Stimulated activated CD4-positive, alpha-beta T cell treated with anti-CD3 and anti-CD28 coated beads, Interleukin-1b, Interleukin-23, amount 100 ng/mL, for 24 hours (primary cell): ENCODE measurements at places on chromosomes 5 and 9.

- DNase-seq: no peak
These were observed 49.2 kb downstream of the ROR2 start for GRCh38 chr9:91900797-91901177.

GRCh38 chr5:58486290-58486689 lies 4.9 kb upstream of the GAPT start:
- no peak for DNase-seq

DNA sequence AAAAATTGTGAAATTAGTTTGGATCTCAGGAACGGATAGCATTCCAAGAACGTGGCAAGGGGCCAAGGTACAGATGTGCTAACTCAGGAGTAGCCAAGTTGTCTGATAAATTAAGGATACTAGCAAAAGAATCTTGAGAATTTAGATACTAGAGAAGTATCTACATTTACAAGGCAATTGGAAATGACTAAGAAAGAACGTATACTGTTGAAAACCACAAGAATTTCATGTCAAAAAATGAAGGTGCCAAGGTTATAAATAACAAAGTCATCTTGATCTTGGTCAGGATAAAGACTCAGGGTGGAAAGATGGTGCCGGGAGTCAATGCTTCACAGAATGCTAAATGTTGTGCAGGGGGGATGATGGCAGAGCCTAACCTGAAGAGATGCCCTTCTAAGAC lies 19.2 kb downstream of the CAPSL start:
- DNase-seq: no peak

- no peak for DNase-seq
These were observed 22.1 kb downstream of the LRRC19 start for GRCh38 chr9:26983340-26983739.

DNA sequence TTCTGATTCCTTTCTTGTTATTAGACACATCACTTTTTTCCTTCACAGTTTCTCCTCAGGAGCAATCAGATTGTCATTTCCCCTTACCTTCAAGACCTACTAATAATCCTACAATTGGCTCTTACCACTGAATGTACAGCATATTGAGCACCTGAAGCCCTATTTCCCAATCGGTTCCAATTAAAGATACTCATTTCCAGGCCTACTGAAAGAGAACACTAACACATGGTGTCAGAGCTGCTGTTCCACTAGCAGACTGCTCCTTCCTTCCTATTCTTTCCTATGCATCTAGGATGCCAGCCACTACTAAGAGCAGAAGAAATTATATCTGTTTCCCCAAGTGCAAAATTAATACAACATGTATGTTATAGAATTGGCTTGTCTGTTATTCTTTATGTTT lies 34.6 kb downstream of the SKIC3 start:
- no peak for DNase-seq

DNA sequence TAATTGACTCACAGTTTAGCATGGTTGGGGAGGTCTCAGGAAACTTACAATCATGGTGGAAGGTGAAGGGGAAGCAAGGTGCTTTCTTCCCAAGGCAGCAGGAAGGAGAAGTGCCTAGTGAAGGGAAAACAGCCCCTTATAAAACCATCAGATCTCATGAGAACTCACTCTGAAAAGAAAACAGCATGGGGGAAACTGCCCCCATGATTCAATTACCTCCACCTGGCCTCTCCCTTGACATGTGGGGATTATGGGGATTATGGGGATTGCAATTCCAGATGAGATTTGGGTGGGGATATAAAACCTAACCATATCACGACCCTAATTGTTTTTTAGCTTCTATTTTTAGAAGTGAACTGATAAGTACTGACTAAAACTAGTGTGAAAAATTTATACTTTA lies 1377.5 kb upstream of the DMAC1 start:
- no peak for DNase-seq

DNA sequence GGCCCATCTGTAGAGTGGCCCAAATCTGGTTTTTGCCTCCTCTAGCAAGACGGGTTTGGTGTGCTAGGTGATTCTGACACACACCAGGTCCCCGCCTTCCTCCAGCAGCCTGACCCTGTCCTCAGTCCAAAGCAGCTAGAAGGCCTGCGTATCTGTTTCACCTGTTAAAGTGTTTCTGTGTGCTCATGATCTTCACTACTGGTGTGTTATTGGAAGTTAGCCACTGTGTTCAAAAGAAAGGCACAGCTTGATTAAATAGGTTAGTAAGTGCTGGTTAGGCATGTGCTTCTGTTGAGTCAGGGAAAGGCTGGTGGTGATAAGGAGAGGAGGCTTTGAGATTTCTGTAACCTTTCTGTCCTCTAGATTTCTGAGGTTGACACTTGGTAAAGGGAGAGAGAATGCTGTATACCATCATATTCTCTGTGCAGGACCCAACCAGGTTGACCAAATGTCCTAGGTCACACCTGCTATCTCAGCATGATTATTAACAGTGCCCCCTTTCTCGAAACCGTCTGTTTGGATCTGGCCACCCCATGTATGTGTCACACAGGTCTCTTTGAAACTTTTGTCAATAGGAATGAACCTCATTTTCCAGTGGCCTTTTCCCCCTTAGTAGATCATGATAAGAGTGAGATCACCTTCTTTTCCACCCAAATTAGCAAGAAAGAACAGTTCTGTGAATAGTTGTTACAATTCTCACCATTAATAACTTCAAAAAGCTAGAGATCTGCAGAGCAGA lies 58.8 kb downstream of the ARHGAP26 start:
- DNase-seq: no peak

- DNase-seq: no peak
These were observed 61.1 kb downstream of the FRMD3 start for GRCh38 chr9:83477120-83477519.

GRCh38 chr5:40521108-40521785 lies 158.5 kb upstream of the PTGER4 start:
- no peak for DNase-seq

DNA sequence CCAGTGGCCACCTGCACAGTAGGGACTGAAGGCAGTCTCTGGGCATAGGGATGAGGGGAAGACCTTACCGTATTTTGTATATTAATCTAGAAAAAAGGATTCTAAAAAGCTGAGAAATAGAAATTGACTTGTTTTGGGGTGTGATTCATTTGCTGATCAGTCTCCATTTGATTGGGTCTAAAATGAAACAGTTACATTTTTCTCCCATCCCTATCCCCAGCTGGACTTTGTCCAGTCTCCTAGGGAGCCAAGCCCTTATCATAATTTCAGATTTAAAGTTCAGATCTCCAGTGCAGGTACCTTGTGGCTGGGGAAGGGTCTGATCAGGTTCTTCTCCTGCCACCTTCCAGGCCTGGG lies 240.8 kb downstream of the FANCC start:
- no peak for DNase-seq

DNA sequence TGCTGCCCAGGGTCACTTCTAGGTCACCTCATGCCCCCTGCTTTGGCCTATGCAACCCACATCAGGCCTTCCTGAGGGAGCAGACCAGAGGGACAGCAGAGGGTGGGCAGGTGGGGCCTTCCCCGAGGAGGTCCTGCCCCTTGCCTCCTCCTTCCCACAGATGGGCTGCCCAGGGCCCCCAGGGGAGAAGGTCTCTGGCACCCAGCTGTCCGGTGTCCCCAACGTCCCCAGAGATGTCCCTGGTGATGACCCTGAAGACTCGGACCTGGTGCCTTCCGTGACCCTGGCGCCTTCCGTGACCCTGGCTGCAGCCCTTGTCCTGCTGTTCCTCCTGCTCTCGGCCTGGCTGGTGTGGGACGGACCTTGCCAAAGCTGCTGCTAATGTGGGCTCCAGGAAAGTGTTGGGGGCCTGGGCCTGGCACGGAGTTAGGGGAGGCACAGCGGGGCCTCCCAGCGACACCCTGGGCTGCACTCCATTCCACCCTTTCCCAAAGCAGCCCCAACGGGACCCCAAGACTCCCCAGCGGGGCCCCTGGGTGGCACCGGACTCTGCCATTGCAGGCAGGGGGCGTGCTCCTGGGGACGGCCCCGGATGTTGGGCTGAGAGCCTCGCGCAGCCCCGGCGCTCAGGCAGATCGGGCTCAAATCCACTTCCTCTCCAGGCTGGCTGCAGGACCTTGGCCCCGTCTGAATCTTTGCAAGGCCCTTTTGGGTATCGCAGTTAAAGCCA lies 6.8 kb upstream of the SLC2A6 start:
- no peak for DNase-seq

DNA sequence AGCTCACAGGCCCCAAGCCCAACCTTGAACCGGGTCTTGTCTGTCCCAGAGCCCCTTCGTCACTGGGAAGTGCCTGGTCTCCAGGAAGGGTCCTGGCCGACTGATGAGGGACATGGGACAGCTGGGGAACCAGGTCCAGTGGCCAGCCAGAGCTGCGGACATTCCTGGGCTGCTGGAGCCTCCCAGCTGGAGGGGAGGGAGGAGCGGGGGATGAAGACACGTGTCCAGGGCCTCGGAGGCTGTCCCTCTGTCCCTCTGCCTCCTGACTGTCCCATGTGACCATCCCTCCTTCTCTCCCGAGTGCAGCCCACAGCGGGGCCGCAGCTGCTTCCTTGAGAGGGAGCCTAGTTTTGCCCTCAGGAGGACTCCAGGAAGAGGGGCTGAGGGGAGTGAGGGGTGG lies 41.7 kb upstream of the UBAC1 start:
- DNase-seq: no peak

- no peak for DNase-seq
These were observed 648.0 kb downstream of the BRINP1 start for GRCh38 chr9:118721276-118721675.

DNA sequence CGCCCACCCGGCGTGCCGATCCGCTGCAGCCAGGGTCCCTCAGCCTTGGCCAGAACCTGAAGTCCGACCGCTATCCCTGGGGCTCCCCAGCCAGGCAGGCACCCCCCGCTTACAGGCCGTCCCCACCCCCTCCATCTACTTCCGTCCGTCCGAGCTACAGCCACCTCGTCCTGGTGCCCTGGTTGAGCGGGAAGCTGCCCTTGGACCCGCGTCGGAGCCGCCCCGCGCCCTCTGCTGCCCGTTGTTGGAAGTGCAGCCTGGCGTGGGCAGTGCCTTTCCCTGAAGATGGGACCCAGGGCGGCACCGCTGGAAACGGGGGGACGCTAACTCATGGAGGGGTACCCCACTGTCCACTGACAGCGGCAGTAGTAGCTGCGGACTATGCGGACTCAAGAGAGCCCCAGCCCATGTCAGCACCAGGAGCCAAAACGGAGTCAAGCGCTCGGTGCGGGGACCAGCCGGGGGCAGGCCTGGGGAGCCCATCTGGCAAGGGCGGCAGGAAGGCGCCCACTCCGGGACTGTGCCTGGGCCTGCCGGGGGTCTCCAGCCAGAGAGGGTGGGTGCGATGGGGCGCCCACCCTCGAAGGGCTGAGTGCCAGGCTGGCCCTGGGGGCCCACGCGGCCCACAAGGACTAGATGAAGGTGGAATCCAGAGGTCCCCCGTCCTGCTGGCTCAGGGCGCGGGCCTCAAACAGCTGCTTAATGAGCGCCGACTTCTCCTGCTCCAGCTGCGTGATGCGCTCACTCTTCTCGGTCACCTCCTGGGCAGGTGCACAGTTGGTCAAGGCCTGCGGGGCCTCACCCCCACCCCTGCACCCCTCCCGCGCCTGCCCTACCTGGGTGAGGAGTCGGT lies 6.1 kb downstream of the SAPCD2 start:
- no peak for DNase-seq

DNA sequence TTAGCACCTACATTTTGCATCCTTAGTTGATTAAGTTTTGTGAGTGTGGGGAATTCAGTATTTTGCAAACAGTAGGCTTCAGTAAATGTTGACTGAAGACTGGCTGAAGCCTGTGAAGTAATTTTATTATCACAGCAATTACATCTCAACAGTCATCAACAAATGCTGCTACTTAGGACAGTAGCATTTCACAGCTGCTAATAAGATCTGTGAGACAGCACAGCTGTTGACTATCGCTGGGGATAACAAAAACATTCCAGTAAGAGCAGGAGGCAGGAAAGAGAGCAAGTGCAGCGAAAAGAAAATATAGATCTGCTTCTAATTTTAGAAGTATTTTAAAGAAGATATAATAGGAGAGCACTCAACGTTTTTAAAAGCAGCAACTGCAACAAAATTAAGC lies 117.3 kb upstream of the FGF10 start:
- DNase-seq: no peak

DNA sequence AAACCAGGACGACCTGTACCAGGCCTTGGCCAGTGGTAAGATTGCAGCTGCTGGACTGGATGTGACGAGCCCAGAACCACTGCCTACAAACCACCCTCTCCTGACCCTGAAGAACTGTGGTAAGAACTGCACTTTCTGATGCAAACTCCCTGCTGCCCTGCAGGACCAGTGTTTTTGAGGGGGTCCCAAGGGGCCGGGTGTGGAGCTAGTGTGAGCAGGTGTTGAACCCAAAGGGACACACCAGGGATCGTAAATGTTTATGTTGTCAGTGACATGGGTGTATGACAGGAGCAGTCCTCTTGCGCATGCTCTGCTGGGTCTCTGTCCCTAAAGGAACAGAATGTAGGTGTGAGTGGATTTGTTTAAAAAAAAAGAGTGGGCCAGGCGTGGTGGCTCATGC lies 9.5 kb downstream of the GRHPR start:
- DNase-seq: no peak

- DNase-seq: no peak
These were observed 16.8 kb upstream of the PHF19 start for GRCh38 chr9:120893611-120894307.

DNA sequence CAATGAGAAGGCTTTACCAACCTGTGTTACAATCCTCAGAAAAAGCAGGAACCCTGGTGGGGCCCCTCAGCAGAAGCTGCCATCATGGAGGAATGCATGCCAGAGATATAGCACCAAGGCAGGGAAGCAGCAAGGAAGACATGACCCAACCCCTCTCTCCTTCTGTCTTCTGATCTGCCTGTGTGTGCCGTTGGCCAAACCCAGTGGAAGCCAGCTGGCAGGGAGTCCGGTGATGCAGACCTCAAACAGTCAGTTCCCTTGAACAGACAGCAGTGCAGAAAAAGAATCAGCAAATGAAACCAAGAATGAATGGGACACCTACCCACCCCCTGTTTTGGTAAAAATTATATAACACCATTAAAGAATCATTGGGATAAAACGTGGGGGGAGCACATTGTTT lies 234.2 kb downstream of the ZNF608 start:
- no peak for DNase-seq

GRCh38 chr5:177536386-177536785 lies 18.0 kb downstream of the FAM193B start:
- no peak for DNase-seq

GRCh38 chr5:14161825-14162556 lies 18.8 kb downstream of the TRIO start:
- DNase-seq: no peak

DNA sequence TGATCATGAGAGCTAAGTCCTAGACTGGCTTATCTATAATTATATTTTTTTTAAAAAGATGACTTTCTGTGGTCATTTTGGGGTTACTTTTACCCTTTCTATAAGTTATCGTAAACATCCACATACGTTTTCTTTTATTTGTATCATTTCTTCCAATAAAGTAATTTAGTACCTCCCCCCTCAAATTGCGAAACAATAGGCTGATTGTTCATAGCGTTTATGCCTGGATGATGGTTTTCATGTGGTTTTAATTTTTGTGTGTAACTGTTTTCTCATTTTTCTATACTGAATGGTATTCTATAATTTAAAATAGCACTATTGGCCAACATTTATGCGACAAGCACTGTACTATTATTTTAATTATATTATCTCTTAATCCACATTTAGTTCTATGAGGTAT lies 44.5 kb downstream of the SMC5 start:
- DNase-seq: no peak
